ENCODE measurements at places on chromosomes 2 and 18. TPM values are rescaled to one million over a fixed set of nuclear protein-coding genes. Genes with fewer than 3 reads are reported as not detected.

- no peaks in the 10 kb centered on the region for H3K36me3 ChIP-seq
- H3K27me3 ChIP-seq: peaks cover 4% of the 10 kb centered on the region
- H3K4me1 ChIP-seq: no peaks in the 10 kb centered on the region
- no peak overlapping the region for H3K4me3 ChIP-seq
- H3K27ac ChIP-seq: no peak overlapping the region
- no peak for DNase-seq
Observed at GRCh38 chr2:151729415-151729811, 4.9 kb downstream of the NEB start.

DNA sequence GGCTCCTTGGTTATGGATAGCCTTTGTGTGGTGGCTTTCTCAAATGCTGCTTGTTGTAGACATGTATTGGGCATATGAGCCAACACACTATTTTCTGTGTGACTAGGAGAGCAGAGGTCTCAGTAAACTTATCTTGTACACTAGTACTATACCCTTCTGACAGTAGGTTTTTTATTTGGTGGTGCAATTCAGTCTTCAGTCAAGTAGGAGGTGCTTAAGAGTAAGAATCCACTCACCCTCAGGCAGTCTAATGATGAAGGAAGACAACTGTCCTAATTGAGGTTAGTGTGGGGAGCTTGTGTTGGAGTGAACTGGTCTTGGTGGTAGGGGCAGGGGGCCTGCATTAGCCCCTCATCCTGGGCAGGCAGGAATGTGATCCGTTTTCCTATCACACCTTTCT, 164.0 kb downstream of the SLC4A10 start:
- H3K27me3 ChIP-seq: no peaks in the 10 kb centered on the region
- no peaks in the 10 kb centered on the region for H3K4me1 ChIP-seq
- no peak overlapping the region for H3K27ac ChIP-seq
- DNase-seq: no peak
- no peaks in the 10 kb centered on the region for H3K36me3 ChIP-seq

- no peaks in the 10 kb centered on the region for H3K36me3 ChIP-seq
- no peak overlapping the region for H3K4me3 ChIP-seq
- H3K27me3 ChIP-seq: no peaks in the 10 kb centered on the region
- H3K4me1 ChIP-seq: no peaks in the 10 kb centered on the region
Observed at GRCh38 chr2:107437807-107438206, 388.9 kb upstream of the RGPD4 start.

- DNase-seq: no peak
- H3K36me3 ChIP-seq: no peaks in the 10 kb centered on the region
- no peaks in the 10 kb centered on the region for H3K4me1 ChIP-seq
- no peak overlapping the region for H3K27ac ChIP-seq
Observed at GRCh38 chr18:21057112-21057511, 54.5 kb downstream of the ROCK1 start.

DNA sequence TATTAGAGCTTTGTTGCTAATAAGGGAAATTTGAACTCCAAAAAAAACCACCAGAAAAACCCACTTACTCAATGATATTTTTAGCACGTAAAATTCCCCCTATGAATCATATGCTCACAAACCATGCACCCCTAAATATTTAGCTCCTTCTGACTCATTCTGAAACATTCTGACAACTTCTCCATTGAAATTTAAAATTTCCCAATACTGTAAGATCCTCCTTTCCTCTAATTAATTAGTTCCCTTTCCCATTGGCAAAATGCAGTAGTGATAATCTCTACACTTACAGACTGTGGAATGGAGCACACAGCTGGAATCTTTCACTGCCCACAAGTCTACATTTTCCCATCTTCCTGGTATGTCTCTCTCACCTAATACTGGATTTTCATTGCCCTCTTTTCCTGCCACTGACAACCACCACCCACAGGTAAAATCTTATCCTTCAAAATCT, 215.8 kb upstream of the ACVR2A start:
- H3K27me3 ChIP-seq: no peaks in the 10 kb centered on the region
- no peak overlapping the region for H3K27ac ChIP-seq
- no peaks in the 10 kb centered on the region for H3K36me3 ChIP-seq
- H3K4me1 ChIP-seq: no peaks in the 10 kb centered on the region

DNA sequence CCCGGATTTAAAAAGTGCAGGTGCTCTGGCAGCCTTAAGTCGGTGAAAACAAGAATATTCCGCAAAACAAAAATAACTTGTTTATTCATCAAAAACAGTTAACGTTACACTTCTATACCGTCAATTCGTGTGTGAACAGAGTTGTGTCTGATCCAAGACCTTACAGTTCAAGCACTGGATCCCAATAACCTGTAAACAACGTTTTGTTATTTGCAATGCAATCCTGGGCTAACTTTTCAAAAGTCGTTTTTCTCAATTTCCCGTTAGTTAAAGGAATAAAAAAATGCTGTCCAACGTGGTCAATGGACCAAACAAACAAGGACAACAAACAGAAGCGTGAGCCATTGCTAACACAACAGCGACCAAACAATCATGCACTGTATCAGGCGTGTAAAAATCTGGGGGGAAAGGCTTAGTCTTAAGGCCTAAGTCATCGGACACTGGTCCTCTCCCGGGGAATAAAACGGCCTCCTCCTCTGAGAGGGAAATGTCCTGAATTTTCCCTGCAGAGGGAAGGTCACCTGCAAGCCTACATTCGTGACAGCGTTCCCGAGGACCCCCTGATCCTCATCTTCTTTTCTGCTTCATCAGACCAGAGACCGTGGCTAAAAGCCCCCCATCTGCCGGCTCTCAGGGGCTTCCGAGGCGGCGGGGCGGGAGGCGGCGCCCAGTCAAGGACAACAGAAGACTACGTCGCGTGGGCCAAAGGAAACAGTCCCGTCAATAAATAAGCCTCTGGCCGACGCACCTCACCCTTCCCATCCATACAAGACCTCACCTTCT, 490 bp downstream of the NDUFS1 start:
- peak overlapping the region; percentile 99 for H3K4me3 ChIP-seq
- no peaks in the 10 kb centered on the region for H3K27me3 ChIP-seq
- H3K36me3 ChIP-seq: peaks cover 33% of the 10 kb centered on the region
- peak overlapping the region; percentile 99 for H3K27ac ChIP-seq
- peaks cover 22% of the 10 kb centered on the region for H3K4me1 ChIP-seq

GRCh38 chr2:240127911-240128607, 8.0 kb downstream of the COPS9 start:
- no peak overlapping the region for H3K27ac ChIP-seq
- no peak overlapping the region for H3K4me3 ChIP-seq
- no peaks in the 10 kb centered on the region for H3K36me3 ChIP-seq
- DNase-seq: no peak

- H3K36me3 ChIP-seq: no peaks in the 10 kb centered on the region
- no peak for DNase-seq
- no peaks in the 10 kb centered on the region for H3K27me3 ChIP-seq
- H3K4me3 ChIP-seq: no peak overlapping the region
- no peak overlapping the region for H3K27ac ChIP-seq
Observed at GRCh38 chr2:8653485-8653884, 28.4 kb upstream of the ID2 start.

- H3K27ac ChIP-seq: no peak overlapping the region
- H3K4me1 ChIP-seq: peaks cover 12% of the 10 kb centered on the region
- H3K36me3 ChIP-seq: no peaks in the 10 kb centered on the region
- H3K27me3 ChIP-seq: no peaks in the 10 kb centered on the region
Observed at GRCh38 chr18:51191128-51191717, 6.3 kb downstream of the MEX3C start.

GRCh38 chr18:28802546-28802945, 625.6 kb upstream of the CDH2 start:
- H3K27ac ChIP-seq: no peak overlapping the region
- H3K36me3 ChIP-seq: no peaks in the 10 kb centered on the region
- H3K27me3 ChIP-seq: no peaks in the 10 kb centered on the region
- no peak for DNase-seq

DNA sequence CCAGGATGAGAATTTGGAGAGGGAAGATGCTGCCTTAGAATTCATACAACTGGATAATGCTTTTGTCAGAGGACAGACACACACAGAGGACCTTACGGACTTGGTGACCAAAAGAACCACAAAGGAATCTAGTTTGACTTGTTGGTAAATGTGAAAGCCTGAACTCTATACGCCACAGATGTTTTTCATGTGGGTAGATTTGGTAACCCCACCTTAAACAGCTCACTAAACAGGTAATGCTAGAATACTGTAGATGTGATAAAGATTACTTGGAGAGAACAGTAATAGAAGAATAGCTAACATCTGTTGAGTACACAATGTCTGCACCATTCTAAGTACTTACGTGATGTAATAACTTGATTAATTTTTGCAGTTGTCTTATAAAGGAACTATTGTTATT, 24.1 kb downstream of the ANXA4 start:
- H3K27me3 ChIP-seq: no peaks in the 10 kb centered on the region
- no peak overlapping the region for H3K27ac ChIP-seq
- no peak overlapping the region for H3K4me3 ChIP-seq
- no peak for DNase-seq
- no peaks in the 10 kb centered on the region for H3K36me3 ChIP-seq
- H3K4me1 ChIP-seq: peaks cover 22% of the 10 kb centered on the region

DNA sequence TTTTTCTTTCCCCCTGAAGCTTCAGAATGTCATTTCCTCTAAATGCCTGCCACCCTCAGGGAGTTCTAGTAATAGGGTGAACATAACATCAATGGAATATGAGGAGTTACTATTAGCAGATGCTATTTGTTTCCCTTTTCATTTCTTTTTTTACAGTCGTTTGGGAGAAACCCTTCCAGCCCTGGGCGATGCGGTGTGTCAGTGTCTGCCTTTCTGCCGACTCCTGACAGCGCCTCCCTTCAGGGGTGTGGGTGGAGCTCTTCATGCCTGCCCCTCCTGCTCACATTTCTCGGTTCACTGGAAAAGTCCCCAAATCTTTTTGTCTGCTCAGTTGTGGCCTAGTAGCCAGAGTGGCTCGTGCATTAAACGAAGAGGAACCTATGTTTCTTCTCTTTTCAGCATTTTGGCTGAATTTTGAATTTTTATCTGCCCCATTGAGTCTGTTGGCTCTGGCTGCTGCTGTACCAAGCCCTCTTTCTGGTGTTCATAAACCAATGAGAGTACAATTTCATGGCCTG, 72.3 kb downstream of the FMNL2 start:
- DNase-seq: no peak
- peaks cover 74% of the 10 kb centered on the region for H3K4me1 ChIP-seq
- H3K4me3 ChIP-seq: peak overlapping the region; percentile 26
- peak overlapping the region; percentile 94 for H3K27ac ChIP-seq

- H3K4me1 ChIP-seq: no peaks in the 10 kb centered on the region
- DNase-seq: no peak
- no peak overlapping the region for H3K27ac ChIP-seq
- no peaks in the 10 kb centered on the region for H3K27me3 ChIP-seq
Observed at GRCh38 chr2:8669157-8669817, 12.6 kb upstream of the ID2 start.

DNA sequence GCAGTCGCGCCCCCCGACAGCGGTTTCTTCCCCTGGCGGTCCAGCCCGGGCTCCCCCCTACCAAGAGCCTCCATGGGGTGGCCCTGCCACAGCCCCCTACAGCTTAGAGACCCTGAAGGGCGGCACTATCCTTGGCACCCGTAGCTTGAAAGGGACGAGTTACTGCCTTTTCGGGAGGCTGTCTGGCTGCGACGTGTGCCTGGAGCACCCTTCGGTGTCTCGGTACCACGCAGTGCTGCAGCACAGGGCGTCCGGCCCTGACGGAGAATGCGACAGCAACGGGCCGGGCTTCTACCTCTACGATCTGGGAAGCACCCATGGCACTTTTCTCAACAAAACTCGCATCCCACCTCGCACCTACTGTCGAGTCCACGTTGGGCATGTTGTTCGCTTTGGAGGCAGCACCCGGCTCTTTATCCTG, 475 bp downstream of the SLC4A1AP start:
- H3K4me3 ChIP-seq: peak overlapping the region; percentile 97
- H3K36me3 ChIP-seq: peaks cover 29% of the 10 kb centered on the region
- H3K27me3 ChIP-seq: no peaks in the 10 kb centered on the region
- H3K4me1 ChIP-seq: peaks cover 15% of the 10 kb centered on the region
- H3K27ac ChIP-seq: peak overlapping the region; percentile 99

Gene ZNF396
- total RNA-seq: 2.8 TPM

Gene IL1F10
- total RNA-seq: not detected

Gene UBR3
- total RNA-seq: 27.9 TPM
